Stimulated activated CD4-positive, alpha-beta T cell treated with anti-CD3 and anti-CD28 coated beads, Interleukin-1b, Interleukin-23, amount 100 ng/mL, for 24 hours (primary cell): ENCODE measurements at places on chromosomes 7 and 10.

GRCh38 chr10:101741938-101742337 lies 34.0 kb downstream of the FGF8 start:
- no peak for DNase-seq

GRCh38 chr7:41058986-41059741 lies 643.7 kb downstream of the INHBA start:
- no peak for DNase-seq

- no peak for DNase-seq
Measured at GRCh38 chr10:77699080-77699645, 61.6 kb upstream of the KCNMA1 start.

DNA sequence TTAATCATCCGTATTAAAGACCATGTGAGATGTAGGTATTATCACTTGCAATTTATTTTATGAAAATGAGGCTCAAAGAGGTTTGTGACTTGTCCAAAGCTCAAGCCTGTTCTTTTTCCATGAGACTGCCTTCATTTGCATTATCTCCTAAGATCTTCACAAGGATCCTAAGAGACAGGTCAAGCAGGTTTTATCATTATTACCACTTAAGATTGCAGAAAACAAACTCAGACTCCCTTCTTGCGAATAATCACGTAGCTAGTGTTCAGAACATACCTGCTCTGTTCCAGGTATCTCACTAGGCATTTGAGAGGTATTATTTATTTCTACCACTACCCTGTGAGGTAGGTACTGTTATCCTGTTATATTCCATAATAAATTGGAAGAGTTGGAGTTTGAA lies 64.8 kb downstream of the ZNRF2 start:
- no peak for DNase-seq

DNA sequence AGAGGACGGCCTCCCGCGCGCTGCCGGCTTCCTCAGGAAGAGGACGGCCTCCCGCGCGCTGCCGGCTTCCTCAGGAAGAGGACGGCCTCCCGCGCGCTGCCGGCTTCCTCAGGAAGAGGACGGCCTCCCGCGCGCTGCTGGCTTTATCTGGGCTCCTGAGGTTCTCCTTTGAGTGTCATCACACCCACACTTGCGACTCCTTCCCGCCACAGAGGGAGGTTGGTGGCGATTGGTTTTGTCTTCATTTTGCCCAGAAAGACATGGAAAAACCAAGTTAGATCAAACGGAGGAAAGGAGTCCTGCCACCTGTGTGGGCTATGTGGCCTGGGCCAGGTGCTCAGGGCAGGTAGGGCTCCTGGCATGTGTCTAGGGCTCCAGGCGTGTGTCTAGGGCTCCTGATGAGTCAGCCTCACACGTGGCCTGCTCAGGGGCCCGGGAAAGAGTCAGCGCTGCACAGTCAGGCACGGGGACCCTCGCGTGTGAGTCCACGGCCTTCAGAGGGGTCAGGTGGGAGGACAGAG lies 138.0 kb downstream of the VIPR2 start:
- DNase-seq, result no peak

DNA sequence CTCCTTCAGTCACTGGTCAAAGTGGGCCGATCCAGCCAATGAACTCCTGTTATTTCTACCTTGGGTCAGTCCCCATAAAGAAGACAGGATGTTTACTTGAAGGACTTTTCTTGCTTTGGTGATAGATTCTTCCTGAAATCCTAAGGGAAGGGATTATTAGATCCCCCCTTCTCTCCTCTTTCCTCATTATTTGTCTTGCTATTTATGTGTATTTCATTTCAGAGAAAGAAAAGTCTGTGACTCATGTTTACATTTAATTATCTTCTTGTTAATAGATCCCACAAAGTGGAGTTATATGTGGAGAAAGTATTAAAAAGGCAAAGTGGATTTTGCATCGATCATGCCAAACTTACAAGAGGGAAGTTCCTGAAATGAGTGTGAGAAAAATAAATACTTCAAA lies 341.5 kb downstream of the PHTF2 start:
- DNase-seq, result no peak

DNA sequence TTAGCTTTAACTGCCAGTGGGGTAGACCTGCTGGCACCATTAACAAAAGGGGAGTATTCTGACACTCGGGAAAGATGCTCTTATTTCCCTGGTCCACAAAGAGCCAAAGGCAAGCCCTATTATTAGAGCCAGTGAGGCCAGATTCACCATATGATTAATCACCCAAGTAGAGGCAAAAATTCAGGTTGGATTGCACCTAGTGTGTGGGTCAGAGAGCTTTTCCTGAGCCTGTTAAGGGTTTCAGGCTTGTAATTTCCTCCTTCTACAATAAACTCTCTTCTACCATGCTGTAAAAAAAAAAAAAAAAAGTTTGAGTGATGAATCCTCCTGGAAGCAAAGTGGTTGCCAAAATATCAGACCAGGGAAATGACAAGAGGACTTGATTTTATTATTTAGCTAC lies 163.5 kb downstream of the MBL2 start:
- no peak for DNase-seq
